ENCODE measurements at places on chromosomes 12 and 14. TPM values are rescaled to one million over a fixed set of nuclear protein-coding genes. Genes with fewer than 3 reads are reported as not detected.

The LGR5 gene
- total RNA-seq: 5.2 TPM

The IAPP gene
- total RNA-seq: not detected

The ASIC1 gene
- total RNA-seq: 1.9 TPM

The AVPR1A gene
- total RNA-seq: 0.84 TPM

The B4GALNT3 gene
- 131 TPM for total RNA-seq

The TBX5 gene
- not detected for total RNA-seq

The P2RX7 gene
- 2.4 TPM for total RNA-seq

The GLIPR1L1 gene
- total RNA-seq: not detected

The ADAM21 gene
- total RNA-seq: not detected

The APOF gene
- not detected for total RNA-seq

The DHH gene
- total RNA-seq: 0.50 TPM

The NGB gene
- total RNA-seq: not detected

The REC8 gene
- 21.0 TPM for total RNA-seq

The KRT73 gene
- not detected for total RNA-seq

The CABP1 gene
- 1.2 TPM for total RNA-seq

The FBRSL1 gene
- 82.6 TPM for total RNA-seq

The BIN2 gene
- 8.0 TPM for total RNA-seq

The FGF6 gene
- total RNA-seq: not detected

The HNF1A gene
- total RNA-seq: 16.0 TPM

The GALNT4 gene
- total RNA-seq: 57.1 TPM

The OR10AD1 gene
- not detected for total RNA-seq

The CNTN1 gene
- total RNA-seq: 0.61 TPM

The PSEN1 gene
- total RNA-seq: 100 TPM

The PIGH gene
- 14.0 TPM for total RNA-seq

The GPR132 gene
- 3.4 TPM for total RNA-seq

The GAS2L3 gene
- 26.6 TPM for total RNA-seq

The CFAP251 gene
- 0.75 TPM for total RNA-seq

The PLEKHD1 gene
- total RNA-seq: 0.14 TPM
